Type B pancreatic cell (in vitro differentiated cells): ENCODE measurements at places on chromosomes 1 and 21.

DNA sequence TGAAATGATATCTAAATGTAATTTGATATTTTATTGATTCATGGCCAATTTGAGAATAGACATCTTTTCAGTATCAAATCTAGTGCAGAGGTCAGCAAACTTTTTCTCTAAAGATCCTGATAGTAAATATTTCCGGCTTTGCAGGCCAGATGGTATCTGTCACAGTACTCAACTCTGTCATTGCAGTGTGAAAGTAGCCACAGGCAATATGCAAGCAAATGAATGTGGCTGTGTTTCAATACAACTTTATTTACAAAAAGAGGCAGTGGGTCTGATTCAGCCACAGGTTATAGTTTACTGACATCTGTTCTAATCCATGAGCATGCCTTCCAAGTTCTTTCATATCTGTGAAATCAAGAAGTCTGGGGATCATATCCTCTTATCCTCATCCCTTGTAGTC, 221.2 kb downstream of the PRDM2 start:
- DNase-seq: no peak

- no peak for DNase-seq
Observed at GRCh38 chr1:44636688-44637598, 37.3 kb downstream of the TMEM53 start.

DNA sequence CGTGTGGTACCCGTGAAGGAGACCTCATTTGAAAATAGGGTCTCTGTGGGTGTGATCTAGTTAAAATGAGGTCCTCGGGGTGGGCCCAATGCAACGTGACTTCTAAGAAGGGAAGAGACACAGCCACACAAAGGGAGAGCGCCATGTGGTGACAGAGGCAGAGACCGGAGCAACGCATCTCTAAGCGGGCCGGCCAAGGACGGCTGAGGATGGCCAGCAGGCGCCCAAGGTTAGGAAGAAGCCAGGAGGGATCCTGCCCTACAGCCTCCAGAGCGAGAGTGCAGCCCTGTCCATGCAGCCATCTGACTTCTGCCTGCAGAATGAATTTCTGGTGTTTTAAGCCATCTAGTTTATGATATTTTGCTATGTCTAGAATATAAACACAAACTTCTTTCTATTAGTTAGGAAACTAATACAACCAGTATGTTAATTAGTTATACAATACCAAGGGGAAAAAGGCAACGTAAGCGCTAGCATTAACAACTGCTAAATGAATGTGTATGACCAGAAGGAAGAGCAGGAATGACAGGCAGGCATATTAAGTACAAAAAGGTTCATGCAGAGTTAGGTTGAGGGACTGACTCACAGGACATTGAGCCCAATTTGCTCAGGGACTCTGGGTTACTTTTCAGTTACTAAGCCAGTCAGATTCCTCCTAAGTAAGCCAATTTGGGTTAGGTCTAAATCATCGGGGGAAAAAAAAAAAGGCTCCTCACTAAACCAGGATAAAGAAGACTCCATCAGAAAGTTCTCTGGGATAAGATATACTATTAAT, 4.1 kb downstream of the CEP104 start:
- DNase-seq: no peak

GRCh38 chr1:67784545-67785186, 48.6 kb downstream of the GNG12 start:
- no peak for DNase-seq

DNA sequence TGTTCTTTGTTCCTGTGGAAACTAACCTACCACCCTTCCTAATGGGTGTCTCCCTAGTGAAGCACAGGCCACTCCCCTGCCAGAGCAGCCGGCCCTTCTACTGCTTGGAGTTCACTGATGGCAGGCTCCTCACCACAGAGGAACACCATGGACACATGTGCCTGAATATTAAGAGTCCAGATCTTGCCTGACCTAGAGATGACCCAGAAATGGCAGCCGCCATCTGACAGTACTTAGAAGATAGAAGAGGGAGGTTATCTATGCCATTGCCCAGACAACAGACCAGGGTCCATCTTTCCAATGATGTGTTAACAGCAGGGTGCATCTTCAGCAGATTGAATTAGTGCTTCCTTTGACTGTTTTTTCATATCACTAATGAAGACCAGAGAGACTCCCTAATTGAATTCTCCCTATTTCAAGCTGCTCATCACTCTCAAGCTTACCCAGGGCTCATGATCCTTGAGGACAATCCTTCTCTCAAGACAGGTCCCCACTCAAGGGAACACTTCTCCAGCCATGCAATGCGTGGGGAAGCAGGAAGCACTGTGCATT, 59.8 kb downstream of the PLEKHA6 start:
- no peak for DNase-seq

- DNase-seq: no peak
Observed at GRCh38 chr1:34292472-34292871, 115.8 kb downstream of the C1orf94 start.

DNA sequence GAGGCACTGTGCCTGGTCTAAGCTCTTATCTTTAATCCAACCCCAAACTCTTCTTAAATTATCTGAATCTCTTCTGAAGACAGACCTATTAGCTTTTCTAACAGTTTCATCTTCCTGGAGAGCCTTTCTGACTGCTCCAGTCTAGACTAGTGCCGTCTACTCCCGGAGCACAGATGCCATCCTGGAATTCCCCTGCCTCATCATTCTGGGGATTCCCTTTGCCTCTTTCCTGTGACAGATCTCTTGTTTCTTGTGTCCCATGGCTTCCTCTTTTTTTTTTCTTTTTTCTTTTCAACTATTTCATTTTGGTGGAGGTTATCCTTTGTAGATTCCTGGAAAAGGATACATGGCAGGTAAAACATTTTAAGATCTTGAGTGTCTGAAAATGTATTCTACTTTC, 11.7 kb downstream of the SEMA4A start:
- DNase-seq: no peak

- no peak for DNase-seq
Observed at GRCh38 chr1:1120866-1121591, 5.1 kb upstream of the C1orf159 start.

DNA sequence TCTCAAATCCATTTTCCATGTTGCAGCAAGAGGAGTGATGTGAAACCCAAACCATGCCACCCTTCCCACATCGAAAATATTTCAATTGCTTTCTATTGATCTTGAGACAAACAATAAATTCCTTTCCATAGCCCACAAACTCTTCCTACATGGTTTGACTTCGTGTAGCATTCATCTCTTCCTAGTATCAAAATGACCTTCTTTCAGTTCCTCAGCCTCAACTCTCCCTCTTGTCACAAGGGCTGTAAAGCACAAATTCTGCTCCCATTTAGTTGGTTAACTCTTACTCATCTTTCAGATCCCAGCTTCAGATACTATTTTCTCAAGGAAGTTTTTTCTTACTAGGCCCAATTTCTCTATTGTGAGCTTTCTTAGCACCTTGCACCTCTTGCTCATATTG, 99.0 kb downstream of the ZNF281 start:
- DNase-seq: no peak

- DNase-seq: no peak
Observed at GRCh38 chr1:58586271-58586670, 9.2 kb upstream of the TACSTD2 start.

GRCh38 chr1:23385119-23385621, 15.5 kb upstream of the ZNF436 start:
- DNase-seq: no peak

- no peak for DNase-seq
Observed at GRCh38 chr1:203216274-203217138, 13.0 kb downstream of the CHIT1 start.

DNA sequence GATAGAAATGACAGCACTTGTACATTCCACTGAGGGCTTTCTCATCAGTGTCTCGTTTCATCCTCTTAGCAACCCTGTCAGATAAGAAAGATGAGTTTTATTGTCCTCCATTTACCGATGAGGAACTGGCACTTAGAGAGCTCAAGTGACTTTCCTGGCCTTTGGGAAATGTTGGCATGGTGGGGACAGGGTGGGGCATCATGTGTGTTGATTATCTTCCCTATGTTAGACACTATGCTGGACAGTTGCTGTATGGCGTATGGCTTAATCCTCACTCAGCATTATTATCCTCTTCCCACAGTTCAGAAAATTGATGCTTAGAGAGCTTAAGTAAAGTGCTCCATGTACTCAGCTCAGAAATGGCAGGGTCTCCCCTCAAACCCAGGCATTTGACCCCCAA, 163.2 kb downstream of the CAMTA1 start:
- DNase-seq: no peak

- DNase-seq: no peak
Observed at GRCh38 chr21:45874716-45875415, 106.7 kb upstream of the COL6A1 start.

GRCh38 chr21:39319251-39319756, 5.9 kb upstream of the BRWD1 start:
- DNase-seq: no peak

DNA sequence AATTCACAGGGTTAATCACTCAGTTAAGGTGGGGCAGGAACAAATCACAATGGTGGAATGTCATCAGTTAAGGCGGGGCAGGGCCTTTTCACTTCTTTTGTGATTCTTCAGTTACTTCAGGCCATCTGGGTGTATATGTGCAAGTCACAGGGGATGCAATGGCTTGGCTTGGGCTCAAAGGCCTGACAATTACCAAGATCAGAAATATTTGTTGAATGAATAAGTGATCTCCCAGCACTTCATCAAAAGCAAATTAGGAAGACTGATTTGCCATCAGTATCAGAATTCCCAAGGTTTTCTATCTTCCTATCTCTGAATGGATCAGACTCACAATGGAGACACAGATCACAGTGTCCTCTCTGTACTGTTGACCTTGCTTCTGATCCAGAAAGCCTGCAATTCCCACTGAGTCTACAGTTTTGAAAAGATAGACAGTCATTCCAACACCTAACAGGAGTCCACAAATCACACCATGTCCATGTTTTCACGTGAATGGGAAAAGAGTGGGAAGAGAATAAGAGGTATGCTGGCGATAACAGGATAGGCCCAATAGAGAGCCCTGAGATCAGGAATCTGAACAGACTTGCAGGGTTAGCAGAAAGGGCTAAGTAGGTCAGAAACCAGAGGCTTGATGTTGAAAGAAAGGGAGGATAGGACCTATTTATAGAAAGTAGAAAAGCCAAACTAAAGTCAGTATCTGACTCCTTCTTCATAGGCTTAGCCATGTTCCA, 75.3 kb downstream of the KCNK1 start:
- DNase-seq: no peak

DNA sequence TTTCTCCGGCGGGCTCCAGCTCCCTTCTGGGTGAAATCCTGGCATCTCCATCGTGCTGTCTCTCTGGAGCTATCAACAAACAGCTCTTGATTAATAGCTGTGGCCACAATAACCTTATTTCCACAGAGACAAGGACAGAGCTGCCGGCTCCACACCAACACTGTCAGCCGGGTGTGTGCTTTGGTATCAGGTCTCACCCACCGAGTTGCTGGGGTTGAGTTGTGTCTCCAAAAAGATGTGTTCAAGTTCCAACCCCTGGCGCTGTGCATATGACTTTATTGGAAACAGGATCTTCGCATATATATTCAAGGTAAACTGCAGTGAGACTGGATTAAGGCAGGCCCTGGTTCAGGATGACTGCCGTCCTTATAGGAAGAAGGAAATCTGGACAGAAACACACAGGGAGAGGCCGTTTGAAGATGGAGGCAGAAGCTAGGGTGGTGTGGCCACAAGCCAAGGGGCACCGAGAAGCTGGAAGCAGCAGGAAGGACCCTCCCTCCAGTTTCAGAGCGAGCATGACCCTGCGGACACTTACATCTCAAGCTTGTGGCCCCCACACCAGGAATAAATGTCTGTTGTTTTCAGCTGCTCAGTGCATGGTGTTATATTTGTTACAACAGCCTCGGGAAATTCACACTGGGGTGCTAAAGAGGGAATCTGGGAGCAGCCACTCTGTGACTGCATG, 88.4 kb upstream of the TMPRSS2 start:
- DNase-seq: no peak

DNA sequence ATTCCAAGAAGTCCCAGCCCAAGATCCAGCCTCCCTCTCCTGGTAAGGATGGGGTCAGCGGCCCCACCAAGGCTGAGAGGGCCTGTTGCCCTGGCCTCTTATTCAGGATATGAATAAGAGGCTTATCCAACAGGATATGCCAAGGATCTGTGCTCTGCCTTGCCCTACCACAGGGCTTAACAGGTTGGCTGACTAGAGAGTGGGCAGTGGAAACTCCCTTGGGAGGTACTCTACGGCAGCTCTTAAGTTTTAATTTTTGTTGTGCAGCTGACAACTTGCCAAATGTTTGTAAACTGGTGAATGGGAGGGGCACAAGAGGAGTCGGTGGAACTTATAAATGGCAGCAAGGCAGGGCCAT, 16.5 kb upstream of the PIGV start:
- DNase-seq: no peak

GRCh38 chr1:229793488-229793887, 167.4 kb downstream of the URB2 start:
- DNase-seq: no peak

GRCh38 chr1:51520700-51521248, 1.7 kb upstream of the EPS15 start:
- no peak for DNase-seq

DNA sequence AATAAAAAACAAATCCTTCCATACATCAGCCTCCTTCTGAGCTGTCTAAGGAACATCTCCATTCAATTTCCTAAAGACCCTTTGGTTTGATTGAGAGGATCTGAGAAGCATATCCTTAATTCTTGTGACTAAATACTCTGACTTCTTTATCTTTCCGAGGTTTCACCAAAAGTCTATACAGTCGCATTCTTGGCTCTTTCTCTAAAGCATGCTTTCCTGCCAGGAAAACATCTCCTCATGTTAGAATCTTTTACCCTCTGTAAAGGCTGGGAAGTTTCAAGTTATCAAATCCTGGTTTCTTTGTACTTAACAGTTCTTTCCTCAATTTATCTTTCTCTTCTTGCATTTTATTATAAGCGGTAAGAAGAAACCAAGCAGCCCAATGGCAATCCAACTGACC, 630.4 kb downstream of the PTPRC start:
- DNase-seq: no peak

DNA sequence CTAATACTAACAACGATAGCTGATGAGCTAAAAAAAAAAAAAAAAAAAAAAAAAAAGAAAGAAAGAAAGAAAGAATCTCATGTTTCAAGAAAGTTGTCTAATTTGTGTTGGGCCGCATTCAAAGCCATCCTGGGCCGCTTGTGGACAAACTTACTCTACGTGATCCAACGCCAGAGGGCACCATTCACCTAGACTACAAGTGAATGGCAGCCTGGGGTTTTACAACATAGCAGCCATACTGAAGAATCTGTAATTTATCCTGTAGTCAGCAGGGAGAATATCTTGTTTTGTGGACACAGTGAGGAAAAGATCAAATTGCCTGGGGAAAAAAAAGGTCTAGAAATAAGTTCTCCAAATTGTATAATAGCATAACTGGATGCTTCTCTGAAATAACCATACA, 47.0 kb downstream of the CYP2J2 start:
- peak; percentile 73 for DNase-seq

- no peak for DNase-seq
Observed at GRCh38 chr1:172442404-172442803, 1.5 kb downstream of the PIGC start.

- no peak for DNase-seq
Observed at GRCh38 chr1:51070011-51070410, 32.0 kb upstream of the C1orf185 start.
